Stomach (tissue), 19 donors: ENCODE measurements at places on chromosomes 1 and 21. TPM values are rescaled to one million over a fixed set of nuclear protein-coding genes. Genes with fewer than 3 reads are reported as not detected.

The KRTAP12-1 gene
- total RNA-seq, result 2.0 TPM

The PROK1 gene
- total RNA-seq, result not detected

The LRRC71 gene
- not detected for total RNA-seq

The ZYG11A gene
- total RNA-seq, result not detected

The ERO1B gene
- 57.1 TPM for total RNA-seq

The GBP7 gene
- not detected for total RNA-seq

The PRDM16 gene
- total RNA-seq, result 23.3 TPM

The TENT5C gene
- total RNA-seq, result 13.4 TPM

The KIFAP3 gene
- total RNA-seq, result 21.7 TPM

The OR2L5 gene
- total RNA-seq, result not detected

The TTC39A gene
- 19.3 TPM for total RNA-seq

The LCE1F gene
- total RNA-seq, result not detected

GRCh38 chr1:228405200-228405978 is 1.2 kb downstream of the TRIM11 start:
- DNase-seq, result no peak

GRCh38 chr1:109498161-109498801 is 4.4 kb downstream of the CYB561D1 start:
- no peak for DNase-seq

DNA sequence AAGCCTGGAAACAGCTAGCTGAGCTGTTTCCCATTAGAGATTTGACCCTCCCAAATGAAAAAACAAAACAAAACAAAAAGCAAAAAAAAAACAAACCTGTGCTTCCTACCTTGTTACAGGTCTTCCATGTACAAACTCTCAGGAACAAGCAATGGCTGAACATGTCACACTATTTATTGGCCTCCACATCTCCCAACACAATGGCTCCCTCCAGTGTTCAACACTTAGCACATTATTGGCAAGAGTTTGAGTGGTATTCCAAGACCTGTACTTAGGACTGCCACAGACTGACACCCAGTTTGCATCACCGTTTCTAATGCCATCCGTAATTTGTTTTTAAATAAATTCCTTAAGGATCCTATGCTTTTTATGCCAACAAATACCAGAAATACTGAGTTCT is 195.0 kb upstream of the OLFM3 start:
- DNase-seq, result peak; percentile 79

DNA sequence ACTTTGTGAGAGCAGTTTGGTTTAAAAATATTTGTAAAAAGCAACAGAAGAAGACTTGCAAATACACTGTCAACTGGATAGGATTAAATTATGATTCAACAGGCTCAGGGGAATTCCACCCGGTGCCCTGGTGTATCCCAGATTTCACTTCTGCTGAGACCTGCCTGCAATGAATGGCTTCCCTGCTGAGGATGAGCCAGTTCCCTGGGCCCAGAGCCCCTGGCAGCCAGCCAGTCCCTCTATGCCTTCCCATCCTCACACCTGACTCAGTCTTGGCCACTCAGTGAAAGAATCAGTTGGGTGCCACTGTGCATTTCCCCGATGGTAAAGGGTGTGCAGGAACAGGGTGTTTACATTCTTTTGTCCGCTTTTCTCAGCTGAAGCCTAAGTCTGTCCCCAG is 64.4 kb downstream of the KCTD3 start:
- peak; percentile 17 for DNase-seq

DNA sequence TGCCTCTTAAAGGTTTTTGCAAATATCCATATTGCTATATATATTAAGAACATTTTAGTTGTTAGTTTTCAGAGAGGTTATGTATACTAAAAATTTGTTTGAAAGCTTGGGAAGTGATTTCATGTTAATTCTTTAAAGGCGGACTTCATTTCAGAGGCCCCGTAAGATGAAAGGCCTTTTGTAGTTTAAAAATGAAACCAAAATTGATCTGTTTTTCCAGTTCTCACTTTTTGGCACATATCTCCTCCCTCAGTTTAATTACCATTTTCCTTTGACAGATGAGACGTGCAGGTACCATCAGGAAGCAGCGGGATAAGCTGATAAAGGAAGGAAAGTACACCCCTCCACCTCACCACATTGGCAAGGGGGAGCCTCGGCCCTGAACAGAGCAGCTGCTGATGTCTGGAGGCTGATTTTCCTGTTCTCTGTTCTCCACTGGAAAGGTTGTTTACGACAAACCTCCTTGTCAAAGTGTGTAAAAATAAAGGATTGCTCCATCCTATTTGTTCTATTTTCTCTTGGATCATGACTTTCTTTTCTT is 8.0 kb downstream of the NDUFS5 start:
- DNase-seq, result no peak

DNA sequence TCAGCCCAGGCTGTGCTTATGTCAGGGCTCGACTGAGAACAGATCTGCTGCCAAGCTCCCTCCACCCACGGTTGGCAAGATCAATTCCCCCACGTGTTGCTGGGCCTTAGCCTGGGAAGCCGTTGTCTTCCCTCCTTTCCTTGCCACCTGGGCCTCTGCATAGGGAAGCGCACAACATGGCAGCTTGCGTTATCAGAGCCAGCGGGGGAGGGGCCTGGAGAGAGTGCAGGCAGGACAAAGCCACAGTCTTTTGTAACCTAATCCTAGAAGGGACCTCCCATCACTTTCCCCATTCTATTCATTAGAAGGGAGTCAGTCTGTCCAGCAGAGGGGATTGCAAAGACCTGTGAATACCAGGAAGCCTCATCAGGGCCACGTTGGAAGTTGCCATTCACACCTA is 17.0 kb upstream of the IGSF21 start:
- no peak for DNase-seq

DNA sequence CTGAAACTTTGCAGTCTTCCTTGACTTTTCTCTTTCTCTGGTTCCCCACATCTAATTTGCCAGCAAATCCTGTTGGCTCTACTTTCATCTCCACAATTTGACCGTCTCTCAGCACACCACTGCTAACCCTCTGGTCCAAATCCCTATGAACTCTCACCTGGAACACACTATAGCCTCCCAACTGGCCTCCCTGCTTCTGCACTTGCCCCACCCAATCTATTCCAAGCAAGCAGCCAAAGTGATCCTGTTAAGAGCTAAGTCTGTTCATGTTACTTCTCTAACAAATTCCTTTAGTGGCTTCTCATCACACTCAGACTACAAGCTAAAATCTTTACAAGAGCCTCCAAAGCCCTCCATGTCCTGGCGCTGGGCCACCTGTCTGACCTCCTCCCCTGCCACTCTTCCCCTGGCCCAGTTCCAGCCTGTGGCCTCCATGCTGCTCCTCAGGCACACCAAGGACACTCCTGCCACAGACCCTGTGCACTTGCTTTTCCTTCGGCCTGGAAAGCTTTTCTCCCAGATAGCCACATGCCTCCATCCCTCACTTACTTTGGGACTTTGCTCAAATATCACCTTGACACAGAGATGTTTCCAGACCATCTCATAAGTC is 104.1 kb downstream of the DTL start:
- no peak for DNase-seq

- DNase-seq, result peak; percentile 34
Observed at GRCh38 chr1:164577291-164577690, 18.3 kb downstream of the PBX1 start.

GRCh38 chr1:63701187-63701586 is 72.6 kb upstream of the ROR1 start:
- peak; percentile 80 for DNase-seq

DNA sequence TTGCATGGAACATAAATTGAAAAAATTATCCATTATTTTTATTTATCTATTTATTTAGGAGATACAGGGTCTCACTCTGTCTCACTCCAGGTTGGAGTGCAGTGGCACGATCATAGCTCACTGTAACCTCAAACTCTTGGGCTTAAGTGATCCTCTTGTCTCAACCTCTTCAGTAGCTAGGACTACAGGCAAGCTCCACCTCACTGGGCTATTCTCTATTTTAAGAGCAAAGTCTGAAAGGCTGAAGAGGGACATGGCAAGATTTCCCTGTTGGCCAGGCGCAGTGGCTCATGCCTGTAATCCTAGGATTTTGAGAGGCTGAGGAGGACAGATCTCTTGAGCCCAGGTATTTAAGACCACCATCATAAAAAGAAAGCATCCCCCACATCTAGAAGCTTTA is 14.0 kb upstream of the RC3H1 start:
- no peak for DNase-seq

- no peak for DNase-seq
Observed at GRCh38 chr1:39090757-39091380, 64.7 kb downstream of the NDUFS5 start.

DNA sequence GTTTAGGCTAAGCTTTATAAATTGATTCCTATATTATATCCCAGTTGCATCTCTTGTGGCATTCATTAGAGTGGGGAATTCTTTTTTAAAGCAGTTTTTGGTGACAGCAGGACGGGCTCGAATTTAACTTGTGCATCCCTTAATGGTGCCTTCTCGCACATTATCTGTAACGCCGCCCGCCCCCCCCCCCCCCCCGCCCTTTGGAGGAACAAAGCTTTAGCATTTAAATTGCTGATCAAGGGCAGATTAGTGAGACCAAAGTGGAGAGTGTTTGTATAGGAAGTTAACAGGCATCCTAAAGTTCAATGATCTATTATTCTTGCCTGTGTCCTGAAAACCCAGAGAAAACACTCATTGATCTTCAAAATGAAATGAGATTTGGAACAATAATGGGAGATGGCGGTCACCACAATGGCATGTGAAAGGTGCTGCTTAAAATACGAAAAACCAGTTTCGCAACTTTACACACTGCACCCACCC is 2.2 kb downstream of the LMO4 start:
- DNase-seq, result no peak

DNA sequence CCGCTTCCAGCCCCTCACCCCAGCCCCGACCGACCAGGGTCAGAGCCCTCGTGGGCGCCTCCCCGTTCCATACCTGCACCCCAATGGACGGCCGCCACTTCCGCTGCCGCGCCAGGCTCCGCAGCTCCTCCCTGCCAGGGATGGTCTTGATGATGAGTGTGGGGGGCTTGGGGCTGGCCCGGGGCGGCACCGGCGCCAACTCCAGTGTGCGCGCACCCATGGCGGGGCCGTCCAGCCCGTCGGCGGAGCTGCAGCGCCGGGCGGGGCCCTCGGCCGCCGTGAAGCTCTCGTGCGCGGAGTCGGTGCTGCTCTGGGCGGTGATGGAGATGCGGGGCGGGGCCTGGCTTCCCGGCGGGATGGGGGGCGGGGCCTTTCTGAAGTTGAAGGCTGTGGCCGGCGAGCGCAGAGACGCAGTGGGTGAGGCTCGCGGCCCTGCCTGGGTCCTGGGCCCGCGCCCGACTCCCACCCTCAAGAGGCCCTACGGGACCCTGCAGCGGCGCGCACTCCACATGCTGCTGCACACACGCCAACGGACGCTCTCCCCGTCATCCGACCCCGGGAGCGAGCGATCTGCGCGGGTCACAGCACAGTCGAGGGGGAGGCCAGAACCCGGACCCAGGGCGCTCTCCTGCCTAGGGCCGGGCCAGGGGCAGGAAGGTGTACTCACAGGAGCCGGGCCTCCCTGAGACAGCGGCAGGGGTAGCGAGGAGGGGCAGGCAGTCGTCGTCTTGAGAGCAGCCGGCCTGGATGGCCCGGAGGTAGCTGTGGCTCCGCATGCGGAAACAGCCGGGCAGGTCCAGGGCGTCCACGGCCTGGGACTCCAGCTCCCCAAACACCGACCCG is 26.1 kb upstream of the SMIM12 start:
- peak; percentile 78 for DNase-seq

DNA sequence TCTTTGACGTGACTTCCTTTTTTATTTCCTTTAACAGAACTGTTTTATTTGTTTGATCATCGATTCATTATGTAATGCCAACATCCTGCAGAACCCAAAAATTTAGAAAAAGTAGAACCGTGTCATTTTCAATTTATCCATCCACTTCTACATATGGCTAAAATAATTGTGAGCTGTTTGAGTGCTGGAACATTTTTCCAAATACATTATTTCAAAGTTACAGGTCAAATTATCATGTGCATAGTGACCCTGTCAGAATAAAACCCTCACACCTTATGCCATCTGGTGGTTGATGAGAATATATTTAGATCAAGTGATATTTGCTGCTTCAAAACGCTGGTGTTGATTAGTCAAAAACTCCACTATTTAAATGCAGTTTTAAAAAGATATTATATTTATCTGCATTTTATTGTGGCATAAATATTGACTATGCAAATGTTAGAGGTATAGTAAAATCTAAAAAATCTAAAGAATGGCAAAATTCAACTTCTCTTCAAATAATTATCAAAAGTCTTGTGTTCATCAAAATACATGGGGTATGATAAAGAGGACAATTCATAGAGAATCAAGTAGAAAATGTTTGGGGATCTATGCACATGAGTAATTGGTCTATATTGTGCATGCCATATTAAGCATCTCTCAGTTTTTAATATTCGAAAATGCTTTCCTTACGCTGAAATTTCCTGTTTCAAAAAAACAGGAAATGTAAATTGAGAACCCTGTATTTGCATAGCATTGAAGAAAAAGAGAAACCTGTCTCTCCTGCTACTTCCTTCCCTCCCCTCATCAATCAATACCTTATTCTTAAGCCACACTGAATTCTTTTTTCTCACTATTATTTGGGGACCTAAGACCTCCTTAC is 39.7 kb downstream of the UBE2U start:
- peak; percentile 69 for DNase-seq

DNA sequence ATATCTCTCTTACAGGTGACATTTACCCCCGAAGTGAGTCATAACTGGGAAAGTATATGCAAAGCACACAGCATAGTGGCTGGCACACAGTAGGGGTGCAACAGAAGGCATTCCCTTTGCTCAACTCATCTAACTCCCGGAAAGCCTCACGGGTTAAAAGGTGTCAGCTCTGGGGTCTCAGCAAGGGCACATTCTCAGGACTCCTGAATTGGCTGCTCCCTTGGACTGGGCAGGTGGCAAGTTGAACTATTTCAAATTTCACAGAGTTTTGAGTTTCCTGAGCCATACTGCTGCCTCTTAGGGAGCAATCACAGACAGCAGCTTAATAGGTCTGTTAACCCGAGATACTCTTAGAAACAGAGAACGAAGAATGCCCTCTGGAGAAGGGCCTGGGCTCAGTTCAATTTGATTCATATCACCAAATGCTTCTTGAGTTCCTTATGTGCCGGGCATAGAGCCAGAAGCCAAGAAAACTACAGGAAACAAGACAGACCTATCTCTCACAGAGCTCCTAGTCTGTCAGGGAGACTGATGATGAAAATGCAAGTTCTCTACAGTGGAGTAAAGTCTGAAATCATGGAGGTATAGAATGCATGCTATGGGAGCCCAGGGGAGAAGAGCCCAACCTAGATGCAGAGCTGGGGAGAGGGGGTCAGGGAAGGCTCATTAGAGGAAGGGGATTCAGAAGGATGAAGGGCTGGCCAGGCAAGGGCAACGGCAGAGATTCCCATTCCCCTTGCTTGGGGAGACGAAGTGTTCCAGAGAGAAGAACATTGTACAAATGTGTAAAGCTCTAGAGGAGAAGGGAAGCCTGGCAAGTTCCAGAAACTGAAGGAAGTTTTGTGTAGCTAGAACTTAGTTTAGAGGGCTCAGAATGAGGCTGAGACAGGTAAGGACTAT is 143.9 kb upstream of the HMGB4 start:
- DNase-seq, result peak; percentile 19
